ENCODE measurements at places on chromosomes 7 and 10. TPM values are rescaled to one million over a fixed set of nuclear protein-coding genes. Genes with fewer than 3 reads are reported as not detected.

ASZ1 gene
- total RNA-seq = not detected

SPDYE8 gene
- not detected for total RNA-seq

RTKN2 gene
- total RNA-seq = 5.7 TPM

HEPACAM2 gene
- 2.7 TPM for total RNA-seq
